Sigmoid colon (tissue), 7 donors: ENCODE measurements at places on chromosomes 12 and 14. TPM values are rescaled to one million over a fixed set of nuclear protein-coding genes. Genes with fewer than 3 reads are reported as not detected.

GRCh38 chr14:95215094-95215725 lies 57.9 kb upstream of the DICER1 start:
- DNase-seq: no peak

DNA sequence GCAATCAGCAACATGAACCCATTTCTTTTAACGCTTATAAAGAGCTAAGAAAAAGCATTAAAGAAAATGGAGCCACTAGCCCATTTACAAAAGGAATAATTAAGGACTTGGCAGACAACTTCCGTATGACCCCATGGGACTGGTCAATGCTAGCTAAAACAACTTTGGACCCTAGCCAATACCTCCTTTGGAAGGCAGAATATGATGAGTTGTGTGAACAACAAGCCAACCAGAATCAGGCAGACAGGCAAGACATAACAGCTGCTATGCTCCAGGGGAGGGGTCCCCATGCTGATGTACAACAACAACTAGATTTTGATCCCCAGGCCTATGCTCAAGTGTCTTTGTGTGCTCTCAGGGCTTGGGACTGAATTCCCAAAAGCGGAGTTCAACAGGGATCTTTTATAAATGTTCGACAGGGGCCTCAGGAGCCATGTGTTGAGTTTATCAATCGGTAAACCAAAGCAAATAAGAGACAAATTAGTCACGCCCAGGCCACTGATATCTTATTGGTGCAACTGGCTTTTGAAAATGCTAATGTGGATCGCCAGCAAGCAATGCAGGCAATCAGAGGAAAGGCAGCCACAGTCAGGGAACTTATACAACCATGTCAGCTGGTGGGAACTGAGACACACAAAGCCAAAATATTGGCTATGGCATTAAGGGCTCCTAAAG lies 254.4 kb upstream of the DIO2 start:
- no peak for DNase-seq

- no peak for DNase-seq
Observed at GRCh38 chr14:72675126-72675525, 218.8 kb downstream of the DPF3 start.

- DNase-seq: no peak
Observed at GRCh38 chr14:83713732-83714131, 1816.2 kb upstream of the FLRT2 start.

DNA sequence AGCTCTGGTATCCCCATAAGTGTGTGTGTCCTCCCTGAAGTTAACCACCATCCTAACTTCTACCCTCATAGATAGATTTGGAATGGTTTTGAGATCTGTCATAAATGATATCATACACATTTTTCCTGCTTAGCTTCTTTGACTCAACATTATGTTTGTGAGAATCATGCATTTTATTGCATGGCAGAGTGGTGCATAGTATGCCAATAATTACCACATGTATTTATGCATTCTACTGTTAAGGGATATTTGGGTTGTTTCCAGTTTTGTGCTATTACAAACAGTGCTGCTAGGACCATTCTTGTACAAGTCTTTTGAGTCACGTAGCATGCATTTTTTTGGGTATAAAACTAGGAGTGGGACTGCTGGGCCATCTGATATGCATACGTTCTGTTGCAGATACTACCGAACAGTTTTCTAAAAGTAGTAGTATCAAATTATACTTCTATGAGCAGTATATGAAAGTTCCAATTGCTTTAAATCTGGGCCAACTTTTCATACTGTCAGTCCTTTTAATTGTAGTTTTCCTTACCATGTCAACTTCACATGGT lies 13.4 kb downstream of the GRIP1 start:
- DNase-seq: no peak

GRCh38 chr12:105399428-105400081 lies 69.1 kb downstream of the C12orf75 start:
- no peak for DNase-seq

- DNase-seq: peak; percentile 96
Observed at GRCh38 chr12:6430124-6430989, 14.4 kb upstream of the CD27 start.

DNA sequence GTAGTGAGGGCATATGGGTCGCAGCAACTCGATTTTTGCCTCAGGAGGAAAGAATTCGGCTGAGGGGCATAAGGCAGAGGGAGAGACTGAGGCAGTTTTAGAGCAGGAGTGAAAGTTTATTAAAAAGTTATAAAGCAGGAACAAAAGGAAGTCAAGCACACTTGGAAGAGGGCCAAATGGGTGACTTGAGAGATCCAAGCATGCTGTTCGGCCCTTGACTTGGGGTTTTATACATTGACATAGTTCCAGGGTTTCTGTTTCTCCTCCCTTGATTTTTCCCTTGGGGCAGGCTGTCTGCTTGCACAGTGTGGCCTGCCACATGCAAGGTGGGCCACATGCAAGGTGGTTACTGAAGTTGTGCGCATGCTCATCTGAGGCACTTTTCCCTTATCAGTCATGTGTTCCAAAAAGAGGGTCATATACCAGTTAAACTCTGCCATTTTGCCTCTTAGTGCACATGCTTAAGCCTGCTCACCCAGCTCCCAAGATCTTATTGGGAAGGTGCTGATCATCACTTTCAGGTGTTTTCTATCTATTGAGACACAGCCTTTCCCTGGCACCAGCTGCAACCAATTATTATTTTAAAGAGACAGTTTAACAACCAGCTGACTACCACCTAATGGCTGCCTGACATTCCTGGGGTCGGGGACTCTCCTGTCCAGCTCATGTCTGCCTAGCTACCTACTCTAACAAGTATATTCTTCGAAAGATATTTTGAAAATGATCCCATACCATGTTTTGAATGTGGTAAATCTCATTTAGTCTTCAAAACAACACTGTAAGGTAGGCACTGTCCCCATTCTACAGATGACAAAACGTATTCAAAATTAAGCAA lies 19.9 kb downstream of the PTGER2 start:
- DNase-seq: no peak

- no peak for DNase-seq
Observed at GRCh38 chr12:12784116-12784515, 1.3 kb upstream of the APOLD1 start.

- no peak for DNase-seq
Observed at GRCh38 chr12:47548401-47548800, 157.4 kb downstream of the RPAP3 start.

- no peak for DNase-seq
Observed at GRCh38 chr14:49895480-49895879, 2.6 kb downstream of the ARF6 start.

DNA sequence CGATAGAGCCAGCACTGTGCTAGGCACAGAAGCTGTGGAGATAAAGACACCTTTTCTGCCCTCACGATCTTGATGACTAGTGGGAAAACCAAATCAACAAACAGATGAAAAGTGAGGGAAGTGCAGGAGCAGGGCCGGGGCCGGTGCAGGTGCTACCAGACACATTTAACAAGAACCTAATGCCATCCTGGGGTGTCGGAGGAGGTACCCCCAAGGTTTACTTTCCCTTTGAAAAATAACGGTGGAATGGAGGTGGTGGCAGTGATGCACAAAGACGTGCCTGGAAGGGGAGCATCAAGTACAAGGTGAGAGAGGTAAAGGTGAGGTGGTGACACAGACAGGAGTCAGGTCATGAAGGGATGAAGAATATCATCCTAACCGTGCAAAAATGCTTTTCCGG lies 22.1 kb downstream of the SLC6A13 start:
- DNase-seq: no peak

DNA sequence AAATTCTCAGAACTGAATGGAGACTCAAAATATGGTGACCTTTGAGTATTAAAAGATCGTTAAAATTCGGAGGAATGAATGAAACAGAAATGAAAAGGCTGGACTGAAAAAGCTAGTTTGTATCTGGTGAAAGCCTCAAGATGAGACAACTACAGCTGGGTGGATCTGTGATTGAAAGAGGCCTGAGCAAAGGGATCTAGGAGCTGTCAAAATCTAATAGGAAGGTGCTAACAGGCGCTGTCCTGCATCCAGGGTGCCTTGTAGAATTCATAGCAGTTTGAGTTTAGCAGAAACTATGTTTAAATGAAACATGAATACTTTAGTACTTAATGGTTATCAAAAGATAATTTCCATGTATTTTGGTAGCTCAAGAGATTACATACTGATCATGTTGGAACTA lies 2.3 kb downstream of the YY1 start:
- no peak for DNase-seq

GRCh38 chr12:117342682-117343081 lies 18.7 kb downstream of the NOS1 start:
- no peak for DNase-seq

GRCh38 chr14:38038986-38039385 lies 168.7 kb upstream of the SSTR1 start:
- no peak for DNase-seq

DNA sequence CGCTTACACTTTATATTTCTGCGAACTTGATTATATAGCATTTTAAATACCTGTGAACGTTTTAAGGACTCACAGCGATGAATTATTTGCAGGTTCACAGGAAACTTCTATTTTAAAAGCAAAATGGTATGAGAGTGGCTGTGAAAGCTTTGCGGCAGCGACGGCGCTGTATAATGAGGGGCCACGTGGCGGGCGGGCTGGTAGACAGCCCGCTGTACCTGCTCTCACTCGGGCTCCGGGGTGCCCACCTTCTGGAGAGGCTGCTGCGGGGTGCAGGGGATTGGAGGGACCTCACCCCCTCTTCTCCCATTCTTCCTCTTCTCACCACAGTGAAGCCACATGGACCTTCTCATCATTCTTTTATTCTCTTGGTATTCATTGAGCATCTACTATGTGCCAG lies 164.2 kb upstream of the MYL2 start:
- no peak for DNase-seq

- no peak for DNase-seq
Observed at GRCh38 chr14:31449971-31450610, 7.2 kb downstream of the DTD2 start.

- peak; percentile 73 for DNase-seq
Observed at GRCh38 chr14:20662968-20663732, 21.2 kb upstream of the RNASE4 start.

GRCh38 chr12:68403296-68403695 lies 71.1 kb upstream of the MDM1 start:
- no peak for DNase-seq

DNA sequence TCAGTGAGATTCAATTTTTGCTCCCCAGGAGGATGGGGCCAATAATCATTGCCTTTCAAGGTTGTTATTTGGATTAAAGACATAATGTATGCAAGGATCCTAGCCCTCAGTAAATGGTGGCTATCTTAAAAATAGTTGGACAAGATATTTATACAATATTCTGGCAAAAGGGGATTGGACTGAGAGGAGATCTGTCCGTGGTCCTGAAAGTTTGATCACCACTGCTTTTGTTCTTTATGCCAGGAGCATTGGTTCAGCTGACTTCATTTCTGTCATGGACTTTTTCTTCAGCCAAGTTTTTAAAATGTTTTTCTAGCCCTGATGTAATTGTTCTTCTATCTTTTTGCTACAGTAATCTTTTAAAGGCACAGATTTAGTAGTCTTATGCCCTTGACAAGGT lies 70.2 kb upstream of the TCL1A start:
- DNase-seq: no peak

- peak; percentile 91 for DNase-seq
Observed at GRCh38 chr12:118103601-118104382, at the start of gene VSIG10. Gene VSIG10, minus strand, starts transcription at chr12:118104011. Its CDS starts 340 bp downstream, at chr12:118103671.

- DNase-seq: no peak
Observed at GRCh38 chr12:46342562-46343033, 30.0 kb downstream of the SLC38A2 start.

- no peak for DNase-seq
Observed at GRCh38 chr14:94331462-94331861, 8.3 kb upstream of the SERPINA6 start.

DNA sequence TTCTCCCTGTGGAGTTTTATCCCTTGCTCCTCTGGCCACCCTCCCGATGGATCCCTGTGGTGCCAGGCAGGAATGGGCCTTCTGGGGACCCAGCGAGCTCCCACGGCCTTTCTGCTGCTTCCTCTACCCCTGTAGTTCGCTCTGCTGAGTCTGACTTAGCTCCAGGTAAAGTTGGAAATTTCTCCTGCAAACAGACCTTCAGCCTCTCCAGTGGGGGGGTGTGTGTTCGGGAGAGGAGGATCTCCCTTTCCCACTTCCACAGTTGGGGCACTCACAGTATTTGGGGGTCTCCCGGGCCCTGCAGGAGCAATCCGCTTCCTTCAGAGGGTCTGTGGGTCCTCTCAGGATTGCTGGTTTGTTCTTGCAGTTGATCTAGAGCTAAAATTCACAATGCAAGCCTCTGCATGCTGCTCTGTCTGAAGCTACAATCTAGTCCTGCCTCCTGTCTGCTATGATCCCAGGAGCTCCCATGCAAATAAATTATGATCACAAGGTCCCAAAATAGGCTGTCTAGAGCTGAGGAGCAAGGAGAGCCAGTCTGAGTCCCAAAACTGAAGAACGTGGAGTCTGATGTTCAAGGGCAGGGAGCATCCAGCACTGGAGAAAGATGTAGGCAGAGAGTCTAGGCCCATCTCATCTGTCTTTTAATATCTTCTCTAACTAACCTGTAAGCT lies 18.3 kb downstream of the MTRFR start:
- DNase-seq: no peak

DNA sequence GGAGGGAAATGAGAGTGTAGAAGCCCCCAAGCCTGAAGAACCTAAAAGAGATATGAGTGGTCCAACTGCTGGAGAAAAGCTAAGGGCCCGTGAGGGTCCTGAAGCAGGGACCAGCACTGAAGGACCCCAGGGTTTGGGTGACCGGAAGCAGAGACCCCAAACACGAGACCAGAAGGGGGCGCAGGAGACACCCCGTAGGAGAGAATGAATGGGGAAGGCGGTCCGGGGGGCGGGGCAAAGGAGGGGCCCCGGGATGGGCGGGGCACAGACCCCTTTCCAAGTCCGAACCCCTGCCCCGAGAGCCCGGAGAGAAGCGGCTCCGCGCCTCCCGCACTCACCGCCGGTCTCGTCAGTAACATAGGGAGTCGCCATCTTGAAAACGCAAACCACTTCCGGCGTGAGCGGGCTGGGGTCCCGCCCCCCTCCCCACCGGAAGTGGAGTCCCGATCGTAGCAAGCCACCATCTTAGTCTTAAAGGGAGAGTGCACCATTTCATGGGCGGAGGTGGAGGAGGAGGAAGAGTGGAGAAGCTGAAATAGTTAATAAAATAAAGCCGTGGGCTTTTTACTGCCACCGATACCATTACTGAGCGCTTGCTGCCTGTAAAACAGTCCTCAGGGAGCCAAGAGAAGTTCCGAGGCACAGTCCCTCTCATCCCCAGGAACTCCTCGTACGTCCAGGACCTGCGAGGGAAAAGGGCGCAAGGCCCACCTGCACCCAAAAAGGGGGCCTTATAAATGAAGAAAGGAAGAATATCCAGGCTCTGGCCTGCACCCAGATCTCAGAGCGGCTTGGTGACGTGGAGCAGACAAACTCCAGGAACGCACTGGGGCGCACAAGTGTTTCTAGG lies 731 bp downstream of the PYM1 start:
- peak; percentile 94 for DNase-seq

- DNase-seq: no peak
Observed at GRCh38 chr12:90128526-90128925, 419.9 kb upstream of the ATP2B1 start.

Gene DEGS2
- polyA plus RNA-seq: 2.8 TPM

Gene IQSEC3
- polyA plus RNA-seq: not detected

Gene PRICKLE1
- polyA plus RNA-seq: 2.5 TPM

Gene ZFHX2
- polyA plus RNA-seq: under 0.01 TPM

Gene TAS2R19
- not detected for polyA plus RNA-seq

Gene CRACR2A
- 29.6 TPM for polyA plus RNA-seq

Gene SPX
- 0.60 TPM for polyA plus RNA-seq

Gene DDX54
- 82.8 TPM for polyA plus RNA-seq

Gene MMP17
- not detected for polyA plus RNA-seq

Gene TMEM132C
- polyA plus RNA-seq: 0.60 TPM

Gene P2RX2
- polyA plus RNA-seq: not detected

Gene FAM181A
- polyA plus RNA-seq: not detected

Gene KERA
- polyA plus RNA-seq: not detected

Gene WASHC4
- polyA plus RNA-seq: 9.6 TPM
